ENCODE measurements at places on chromosomes 13 and 19.

- no peak for DNase-seq
These were observed 1599.2 kb downstream of the OLFM4 start for GRCh38 chr13:54627646-54628372.

DNA sequence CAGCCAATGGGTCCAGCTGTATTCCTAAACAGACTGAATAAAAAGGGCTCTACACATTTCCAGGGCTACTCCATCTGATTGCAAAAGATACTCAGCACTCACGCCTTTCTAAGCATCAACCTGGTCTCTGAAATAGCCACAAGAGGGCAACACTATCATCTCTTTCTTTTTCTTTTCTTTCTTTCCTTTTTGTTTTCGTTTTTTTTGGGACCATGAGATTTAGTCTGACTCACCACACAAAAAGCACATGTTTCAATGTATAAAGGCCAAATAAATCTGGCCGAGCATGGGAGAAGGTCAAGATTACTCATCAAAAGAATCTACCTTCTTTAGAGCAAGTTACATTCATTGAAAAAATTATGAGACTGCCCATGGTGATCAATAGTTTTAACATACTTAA lies 805.6 kb upstream of the ARGLU1 start:
- no peak for DNase-seq

DNA sequence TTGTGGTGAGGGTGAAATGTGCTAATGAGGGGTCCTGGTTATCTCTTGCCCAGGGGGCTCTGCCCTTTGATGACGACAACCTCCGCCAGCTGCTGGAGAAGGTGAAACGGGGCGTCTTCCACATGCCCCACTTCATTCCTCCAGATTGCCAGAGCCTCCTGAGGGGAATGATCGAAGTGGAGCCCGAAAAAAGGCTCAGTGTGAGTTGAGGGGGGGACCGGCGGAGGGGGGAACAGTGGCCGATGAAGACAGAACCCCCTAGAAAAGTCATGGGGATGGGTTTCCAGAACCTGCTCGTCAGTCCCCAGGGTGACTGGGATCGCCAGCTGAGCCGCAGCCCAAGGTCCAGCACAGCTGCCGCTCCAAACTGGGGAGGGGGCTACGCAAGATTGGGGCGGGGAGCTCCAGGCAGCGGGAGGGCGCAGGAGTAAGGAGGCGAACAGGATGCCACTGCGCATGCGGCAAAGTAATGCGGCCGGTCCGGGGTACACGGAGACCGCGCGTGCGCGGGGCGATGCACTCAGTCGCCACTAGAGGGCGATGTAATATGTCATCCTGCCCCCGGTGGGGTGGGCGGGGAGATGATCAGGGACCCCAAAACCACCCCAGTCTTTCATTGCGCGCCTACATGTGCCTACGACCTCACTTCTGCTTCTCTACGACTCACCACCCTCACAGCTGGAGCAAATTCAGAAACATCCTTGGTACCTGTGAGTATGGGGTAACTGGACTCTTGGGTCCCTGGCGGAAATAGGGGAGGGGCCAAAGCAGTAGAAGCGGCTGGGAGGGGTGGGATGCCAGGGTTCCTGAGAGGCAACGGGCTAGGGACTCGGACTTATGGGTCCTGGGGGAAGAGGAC lies 17.9 kb downstream of the BRSK1 start:
- peak; percentile 92 for DNase-seq

DNA sequence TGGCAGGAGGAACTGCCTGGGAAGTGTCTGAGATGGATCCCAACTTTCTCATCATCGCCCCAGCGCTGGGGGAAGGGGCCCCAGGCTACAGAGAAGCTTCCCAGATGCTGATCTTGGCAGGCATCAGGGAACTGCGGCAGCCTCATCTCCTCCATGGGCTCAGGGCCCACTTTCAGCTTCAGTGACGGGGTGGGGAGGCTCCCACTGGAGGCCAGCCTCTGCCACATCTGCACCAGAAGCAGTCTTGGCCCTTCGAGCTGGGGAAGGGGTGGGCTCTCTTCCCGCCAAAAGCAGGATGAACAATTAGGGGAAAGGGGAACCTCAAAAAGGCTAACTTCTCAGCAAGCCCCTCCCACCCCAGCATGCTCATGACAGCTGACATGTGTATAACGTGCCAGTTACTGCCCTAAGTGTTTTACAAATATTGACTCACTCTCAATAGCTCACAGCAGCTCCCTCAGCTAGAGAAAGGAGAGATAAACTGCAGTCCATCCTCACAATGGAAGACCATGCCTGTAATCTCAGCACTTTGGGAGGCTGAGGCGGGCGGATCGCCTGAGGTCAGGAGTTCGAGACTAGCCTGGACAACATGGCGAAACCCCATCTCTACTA lies 7.1 kb upstream of the S1PR2 start:
- no peak for DNase-seq

DNA sequence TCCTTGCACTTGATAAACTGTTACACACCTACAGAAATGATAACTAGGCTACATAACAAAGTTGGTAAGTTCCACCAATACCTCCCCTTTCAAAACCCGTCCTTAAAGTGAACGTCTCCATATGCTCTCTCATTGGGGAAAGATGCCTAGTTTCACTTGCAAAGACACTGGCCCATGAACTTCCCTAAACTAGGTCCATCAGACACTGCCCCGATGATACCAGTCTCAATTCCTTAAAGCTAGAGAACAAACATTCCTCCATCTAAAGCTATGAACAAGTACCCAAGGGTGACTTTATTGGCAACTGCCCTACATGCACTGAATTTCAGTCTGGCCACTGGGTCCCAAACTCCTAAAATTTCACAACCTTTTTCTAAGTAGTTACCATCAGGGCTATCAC lies 39.9 kb downstream of the FOXO1 start:
- no peak for DNase-seq

DNA sequence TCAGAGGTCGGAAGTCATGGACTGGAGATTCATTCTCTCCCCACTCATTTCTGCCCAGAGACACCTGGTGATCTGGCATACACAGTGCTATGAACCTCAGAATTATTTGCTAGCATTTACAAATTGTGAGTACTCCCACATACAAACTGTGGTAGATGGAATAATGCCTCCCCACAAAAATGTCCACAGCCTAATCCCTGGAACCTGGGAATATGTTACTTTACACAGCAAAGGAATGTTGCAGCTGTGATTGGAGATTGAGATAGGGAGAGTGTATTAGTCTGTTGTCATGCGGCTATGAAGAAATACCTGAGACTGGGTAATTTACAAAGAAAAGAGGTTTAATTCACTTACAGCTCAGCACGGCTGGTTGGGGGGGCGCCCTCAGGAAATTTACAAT lies 3.1 kb upstream of the UQCRFS1 start:
- no peak for DNase-seq

Data from CD4-positive, alpha-beta T cell treated with Interleukin-21 for 1 hour (primary cell).